ENCODE measurements at places on chromosomes 3 and 15.

- DNase-seq = no peak
Observed at GRCh38 chr3:11733914-11734313, 90.2 kb upstream of the VGLL4 start.

DNA sequence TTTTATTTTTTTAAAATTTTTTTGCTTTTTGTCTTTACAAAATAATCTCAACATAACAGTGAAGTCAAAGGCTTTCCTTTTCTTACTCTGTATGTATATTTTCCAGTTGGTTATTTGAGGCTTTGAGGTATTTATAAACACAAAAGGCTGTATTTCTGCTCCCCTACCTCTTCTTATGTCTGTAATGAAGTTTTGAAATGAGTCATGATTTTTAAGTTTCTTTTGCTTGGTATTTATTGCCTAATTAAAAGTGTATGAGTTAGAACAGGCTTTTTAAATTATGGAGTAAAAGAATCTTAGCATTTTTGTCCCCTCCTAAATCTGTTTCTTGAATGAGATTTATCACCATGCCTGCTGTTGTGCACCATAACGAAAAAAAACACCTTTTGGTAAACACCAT is 66.0 kb downstream of the DCUN1D1 start:
- DNase-seq = no peak

DNA sequence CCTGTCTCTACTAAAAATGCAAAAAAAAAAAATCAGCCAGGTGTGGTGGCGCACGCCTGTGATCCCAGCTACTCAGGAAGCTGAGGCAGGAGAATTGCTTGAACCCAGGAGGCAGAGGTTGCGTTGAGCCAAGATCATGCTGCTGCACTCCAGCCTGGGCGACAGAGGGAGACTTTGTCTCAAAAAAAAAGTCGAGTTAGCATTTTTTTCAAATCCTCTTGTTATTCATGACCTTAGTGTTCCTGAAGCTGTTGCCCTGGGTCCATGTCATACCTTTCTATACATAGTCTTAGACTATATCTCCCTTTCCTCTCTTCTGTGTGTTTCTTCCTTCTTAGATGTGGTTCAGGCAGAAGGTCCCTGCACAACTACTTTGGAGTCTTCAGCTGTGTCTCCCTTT is 6.4 kb downstream of the FMN1 start:
- DNase-seq = no peak

DNA sequence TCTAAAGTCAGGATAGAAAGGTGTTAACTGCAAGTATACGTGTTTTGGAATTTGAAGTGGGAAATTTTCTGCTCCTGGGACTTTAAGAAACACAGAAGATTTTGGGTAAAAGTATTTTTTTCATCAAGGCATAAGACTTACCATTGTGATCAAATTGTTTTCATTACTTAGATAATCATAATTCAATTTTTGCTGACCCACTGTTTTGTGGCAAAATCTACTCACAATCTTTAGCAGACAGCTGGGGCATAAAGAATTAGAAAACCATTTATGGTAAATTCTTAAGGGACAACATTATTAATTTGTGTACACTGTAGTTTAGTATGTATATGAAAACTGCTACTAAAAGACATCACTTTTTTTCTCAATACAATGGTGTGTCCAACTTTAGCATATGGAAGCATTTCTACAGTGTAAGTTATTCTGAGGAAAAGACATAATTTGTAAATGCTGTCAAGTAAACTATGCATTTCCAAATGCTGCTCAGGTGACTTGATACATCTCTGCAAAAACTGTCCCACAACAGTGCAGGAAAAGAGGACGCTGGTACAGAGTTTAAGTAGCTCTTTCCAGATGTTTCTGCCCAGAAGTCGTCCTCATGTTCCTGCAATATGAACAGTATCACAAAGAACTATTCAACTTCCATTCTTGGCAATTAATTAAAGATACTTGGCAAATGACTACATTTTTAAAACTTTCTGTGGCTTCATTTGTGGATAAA is 52.3 kb downstream of the THSD4 start:
- DNase-seq = no peak

DNA sequence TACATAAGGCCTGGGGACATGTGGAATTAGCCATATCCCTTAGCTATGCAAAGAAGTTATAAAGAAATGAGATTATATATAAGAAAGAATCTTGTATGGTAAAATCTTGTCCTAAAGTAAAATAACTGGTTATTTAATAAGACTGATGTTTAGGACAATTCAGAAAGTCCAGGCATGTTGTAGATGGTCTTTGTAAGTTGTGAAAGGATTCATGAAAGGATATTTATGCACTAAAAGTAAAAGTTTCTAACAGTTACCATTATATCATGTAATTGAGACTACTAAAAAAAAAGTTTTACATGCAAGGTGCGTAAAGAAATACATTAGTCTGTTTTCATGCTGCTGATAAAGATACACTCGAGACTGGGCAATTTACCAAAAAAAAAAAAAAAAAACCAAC is 146.3 kb downstream of the FMN1 start:
- no peak for DNase-seq

GRCh38 chr3:39122813-39123212 is 15.3 kb downstream of the TTC21A start:
- DNase-seq = no peak

DNA sequence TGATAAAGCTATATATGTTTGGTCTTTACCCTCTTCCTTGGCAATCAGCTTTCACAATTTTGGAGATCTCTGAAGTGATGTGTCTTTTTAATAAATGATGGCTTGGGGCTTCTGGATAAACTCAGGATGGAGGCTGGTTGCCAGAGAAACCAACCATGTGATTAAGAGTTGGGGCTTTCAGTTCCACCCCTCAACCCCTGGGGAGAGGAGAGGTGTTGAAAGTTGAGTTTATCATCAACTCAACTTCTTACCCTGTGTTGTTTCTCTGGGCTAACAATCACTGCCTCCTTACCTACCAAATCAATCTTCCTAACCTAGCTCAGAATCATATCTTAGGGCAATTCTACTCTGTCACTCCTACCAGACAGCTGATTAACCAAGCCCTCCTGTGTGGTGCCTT is 735.8 kb downstream of the ZPLD1 start:
- DNase-seq = no peak

DNA sequence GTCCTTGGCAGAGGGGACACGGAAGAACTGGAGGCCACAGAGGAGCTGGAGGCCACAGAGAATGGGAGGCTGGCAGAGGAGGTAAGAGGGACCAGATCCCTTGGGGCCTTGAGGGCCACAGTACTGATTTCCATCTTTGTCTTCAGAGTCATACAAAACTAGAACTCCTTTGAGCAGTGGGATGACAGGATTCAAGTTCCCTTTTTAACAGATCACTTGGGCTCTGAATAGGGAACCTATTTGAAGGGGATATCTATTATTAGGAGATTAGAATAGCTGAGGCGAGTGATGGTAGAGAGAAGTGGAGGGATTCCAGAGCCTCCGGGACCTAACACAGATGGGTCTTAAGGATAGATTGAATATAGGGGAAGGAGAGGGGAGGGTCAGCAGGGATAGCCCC is 55.7 kb downstream of the OXNAD1 start:
- DNase-seq = no peak

GRCh38 chr3:141452045-141452444 is 34.8 kb upstream of the RASA2 start:
- DNase-seq = peak; percentile 31

DNA sequence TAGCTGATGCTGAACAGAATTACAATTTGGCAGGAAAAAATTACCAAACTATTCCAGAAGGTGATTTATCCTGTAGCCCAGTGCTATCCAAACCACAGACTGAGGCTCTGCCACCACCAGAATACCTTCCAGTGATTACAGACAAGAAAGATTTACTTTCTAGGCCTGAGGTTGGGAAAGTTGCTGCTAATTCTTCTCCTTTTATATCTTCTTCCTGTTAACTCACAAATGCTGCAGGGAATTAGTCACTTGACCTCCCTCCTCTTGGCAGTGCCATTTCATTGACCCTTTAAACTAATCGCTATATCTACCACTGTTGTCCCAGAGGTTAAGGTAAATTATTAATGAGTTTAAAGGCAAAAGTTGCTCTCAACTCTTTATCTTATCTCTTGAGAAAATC is 118.4 kb downstream of the CTNNB1 start:
- no peak for DNase-seq

- DNase-seq = no peak
Observed at GRCh38 chr15:95405447-95405846, 925.1 kb upstream of the NR2F2 start.

GRCh38 chr3:11982341-11982941 is 21.7 kb upstream of the SYN2 start:
- DNase-seq = no peak

- no peak for DNase-seq
Observed at GRCh38 chr3:52023860-52024764, 28.4 kb upstream of the RPL29 start.

DNA sequence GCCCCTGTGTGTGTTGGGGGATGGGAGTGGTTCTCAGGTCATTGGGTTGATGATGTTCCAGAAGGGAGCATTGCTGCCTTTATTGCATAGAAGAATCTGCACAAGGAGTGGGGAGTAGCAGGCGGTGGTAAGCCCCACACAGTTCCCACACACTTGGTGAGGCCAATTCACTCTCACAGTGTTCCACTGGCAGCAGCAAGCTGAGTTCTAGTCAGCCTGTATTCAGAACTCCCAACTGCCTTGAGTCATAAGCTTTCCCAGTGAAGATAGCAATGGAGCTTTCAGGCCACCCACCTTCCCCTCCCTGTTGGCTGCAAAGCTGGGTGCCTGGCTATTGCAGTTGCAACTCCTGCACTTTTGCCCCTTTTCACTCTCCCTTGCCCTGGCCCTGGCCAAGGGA is 181.1 kb upstream of the RBMS3 start:
- DNase-seq = no peak

GRCh38 chr3:32719335-32719734 is 34.3 kb downstream of the CNOT10 start:
- no peak for DNase-seq

- no peak for DNase-seq
Observed at GRCh38 chr15:98324341-98324970, 323.9 kb upstream of the IGF1R start.

DNA sequence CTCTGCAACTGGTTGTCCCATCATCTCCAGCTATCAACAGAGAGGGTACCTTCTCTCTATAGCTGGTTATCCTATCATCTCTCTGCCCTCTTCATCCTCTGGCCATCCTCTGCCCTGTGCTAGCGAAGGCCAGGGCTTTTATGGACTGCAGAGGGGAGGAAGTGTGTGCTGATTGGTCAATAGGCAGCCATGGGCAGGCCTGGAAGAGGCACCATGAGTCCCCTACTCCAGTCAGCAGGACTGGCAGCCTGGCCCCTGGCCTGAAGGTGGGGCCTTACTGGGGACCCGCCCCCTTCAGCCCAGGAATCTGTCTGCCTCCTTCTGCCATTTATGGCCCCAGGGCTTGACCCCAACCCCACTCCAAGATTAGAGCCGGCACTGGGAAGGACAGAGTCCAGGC is 10.4 kb upstream of the TRIM59 start:
- no peak for DNase-seq

GRCh38 chr15:58165661-58166060 is 27.5 kb downstream of the AQP9 start:
- DNase-seq = peak; percentile 54

- no peak for DNase-seq
Observed at GRCh38 chr3:50241163-50241562, 5.2 kb downstream of the GNAI2 start.

- DNase-seq = no peak
Observed at GRCh38 chr3:73448761-73449301, 175.9 kb downstream of the PDZRN3 start.

DNA sequence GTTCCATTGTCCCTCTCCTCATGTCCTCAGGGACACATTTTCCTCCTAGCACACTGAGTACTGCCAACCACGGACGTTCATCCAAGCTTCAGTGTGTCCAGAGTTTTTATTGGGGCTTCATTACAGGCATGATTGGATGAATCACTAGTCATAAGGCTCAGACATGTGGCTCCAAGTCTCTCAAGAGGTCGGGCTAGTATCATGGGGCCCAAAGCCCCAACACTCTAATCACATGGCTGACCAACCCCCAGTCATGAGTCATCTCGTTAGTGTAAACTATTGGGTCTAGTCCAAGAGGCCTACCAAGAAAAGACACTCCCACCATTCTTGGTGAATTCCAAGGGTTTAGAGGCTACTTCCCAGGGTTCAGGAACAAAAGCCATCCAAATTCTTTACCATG is 4.4 kb downstream of the TERC start:
- DNase-seq = no peak

GRCh38 chr3:129888771-129889170 is 4.7 kb downstream of the TMCC1 start:
- DNase-seq = no peak

DNA sequence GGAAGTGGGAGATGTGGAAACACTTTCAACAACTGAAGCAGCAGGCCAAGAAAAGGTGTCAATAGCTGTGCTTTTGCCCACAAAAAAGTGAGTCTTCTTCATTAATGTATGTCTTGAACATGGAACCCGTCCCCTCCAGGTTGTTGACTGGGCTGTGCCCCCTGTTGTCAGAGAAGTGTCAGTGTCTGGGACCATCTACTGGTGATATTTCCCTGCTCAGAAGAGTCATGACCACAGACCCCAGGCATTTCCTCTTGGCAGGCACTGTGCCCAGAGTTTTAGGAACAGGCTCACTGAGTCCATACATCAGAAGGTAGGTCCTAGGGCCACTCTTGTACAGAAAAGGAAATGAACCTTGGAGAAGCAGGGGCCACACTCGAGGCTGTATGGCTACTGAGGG is 54.8 kb upstream of the LARS2 start:
- DNase-seq = no peak

DNA sequence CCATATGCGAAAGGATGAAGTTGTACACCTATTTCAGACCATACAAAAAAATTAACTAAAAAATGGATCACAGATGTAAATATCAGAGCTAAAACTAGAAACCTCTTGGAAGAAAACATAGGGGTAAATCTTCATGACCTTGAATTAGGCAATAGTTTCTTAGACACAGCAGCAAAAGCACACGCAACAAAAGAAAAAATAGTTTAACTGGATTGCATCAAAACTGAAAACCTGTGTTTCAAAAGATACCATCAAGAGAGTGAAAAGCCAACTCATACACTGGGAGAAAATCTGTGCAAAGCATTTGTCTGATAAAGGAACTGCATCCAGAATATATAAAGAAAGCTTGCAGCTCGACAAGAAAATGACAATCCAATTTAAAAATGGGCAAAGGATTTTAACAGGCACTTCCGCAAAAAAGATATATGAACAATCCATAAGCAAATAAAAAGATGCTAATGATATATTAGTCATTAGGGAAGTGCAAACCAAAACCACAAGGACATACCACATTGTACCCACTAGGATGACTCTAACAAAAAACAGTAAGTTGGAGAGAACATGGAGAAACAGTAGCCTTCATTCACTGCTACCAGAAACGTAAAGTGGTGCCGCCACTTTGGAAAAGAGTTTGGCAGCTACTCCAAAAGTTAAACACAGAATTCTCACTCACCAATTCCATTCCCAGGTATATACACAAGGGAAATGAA is 263.1 kb downstream of the ADAMTS17 start:
- DNase-seq = no peak

DNA sequence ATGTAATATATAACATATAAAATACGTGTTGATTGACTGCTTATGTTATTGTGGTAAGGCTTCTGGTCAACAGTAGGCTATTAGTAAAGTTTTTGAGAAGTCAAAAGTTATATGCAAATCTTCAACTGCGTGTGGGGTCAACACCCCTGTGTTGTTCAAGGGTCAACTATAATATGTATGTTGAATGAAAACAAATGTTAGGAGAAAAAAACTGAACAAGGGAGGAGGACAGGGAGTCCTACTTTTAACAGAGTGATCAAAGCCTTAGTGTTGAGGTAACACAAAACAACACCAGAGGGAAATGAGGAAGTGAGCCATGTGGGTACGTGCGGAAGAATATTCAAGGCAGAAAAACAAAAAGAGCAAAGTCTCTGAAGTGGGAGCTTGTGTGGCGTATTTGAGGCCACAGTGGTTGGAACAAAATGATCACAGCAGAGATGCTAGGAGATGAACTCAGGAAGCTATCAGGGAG is 62.5 kb downstream of the SFMBT1 start:
- no peak for DNase-seq

All from NCI-H1417 (cell line).